ENCODE measurements at places on chromosomes 13 and 19.

- DNase-seq = no peak
Observed at GRCh38 chr13:37069597-37070103, 10.2 kb upstream of the SUPT20H start.

- DNase-seq = no peak
Observed at GRCh38 chr13:51437550-51438127, 15.2 kb downstream of the INTS6 start.

DNA sequence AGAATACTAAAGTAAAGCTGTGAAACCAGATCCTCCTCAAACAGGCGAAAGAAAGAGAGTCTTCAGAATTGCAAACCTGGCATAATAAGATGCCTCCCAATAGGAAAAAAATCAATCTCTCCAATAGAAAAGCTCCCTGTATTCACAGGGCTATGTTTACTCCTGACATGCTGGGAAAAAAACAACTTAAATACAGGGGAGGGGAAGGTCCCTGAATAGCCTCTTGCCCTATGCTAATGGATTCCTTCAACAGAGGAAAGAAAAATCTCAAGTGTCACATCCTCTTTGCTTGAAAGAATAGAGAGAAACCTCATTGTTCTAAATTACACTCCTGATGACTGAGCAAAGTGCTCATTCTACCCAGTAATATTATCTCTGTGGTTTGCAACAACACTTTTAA, 1271.1 kb upstream of the PRR20A start:
- DNase-seq = no peak

- DNase-seq = no peak
Observed at GRCh38 chr13:63741029-63741813, 2325.6 kb upstream of the PCDH20 start.

GRCh38 chr13:77374786-77375185, 47.9 kb upstream of the MYCBP2 start:
- no peak for DNase-seq

- no peak for DNase-seq
Observed at GRCh38 chr19:10517760-10518443, 655 bp upstream of the S1PR5 start.

Data from cortex of kidney (tissue), 1 donor.